Bronchus fibroblast of lung (primary cell): ENCODE measurements at places on chromosomes 3 and 15. TPM values are rescaled to one million over a fixed set of nuclear protein-coding genes. Genes with fewer than 3 reads are reported as not detected.

Gene ADAMTS7
- total RNA-seq: 4.3 and 5.0 TPM in 2 replicates

Gene STAC
- 4.3 and 5.0 TPM in 2 replicates for total RNA-seq

Gene CELF6
- not detected in 2 replicates for total RNA-seq

Gene HDAC11
- total RNA-seq: 8.5 and 11.6 TPM in 2 replicates

Gene IGSF10
- total RNA-seq: 0.15 and 0.17 TPM in 2 replicates

Gene TBC1D2B
- 12.9 and 13.4 TPM in 2 replicates for total RNA-seq

Gene IL17RE
- total RNA-seq: 3.9 and 6.6 TPM in 2 replicates

Gene FBXL22
- 0.15 and 0.17 TPM in 2 replicates for total RNA-seq

Gene REC114
- not detected in 2 replicates for total RNA-seq

Gene THRB
- 0.84 and 1.6 TPM in 2 replicates for total RNA-seq

Gene NAALADL2
- total RNA-seq: 1.0 and 3.4 TPM in 2 replicates

Gene PAQR5
- total RNA-seq: 1.2 and 1.5 TPM in 2 replicates

Gene C3orf49
- total RNA-seq: not detected in 2 replicates

Gene NKIRAS1
- 4.0 and 7.9 TPM in 2 replicates for total RNA-seq

Gene NR1I2
- total RNA-seq: under 0.01 and 0.34 TPM in 2 replicates

Gene C3orf85
- total RNA-seq: not detected in 2 replicates

Gene GABPB1
- total RNA-seq: 32.6 and 41.0 TPM in 2 replicates

Gene CLDN1
- 0.59 and 0.84 TPM in 2 replicates for total RNA-seq

Gene LRRK1
- total RNA-seq: 2.8 and 5.4 TPM in 2 replicates

Gene SLC28A2
- total RNA-seq: not detected in 2 replicates

Gene CCR1
- total RNA-seq: not detected in 2 replicates

Gene HIGD2B
- not detected in 2 replicates for total RNA-seq

Gene CFAP92
- not detected in 2 replicates for total RNA-seq

Gene NOX5
- 0.15 TPM in 1 of 2 replicates, not detected in the other for total RNA-seq
